ENCODE measurements at places on chromosomes 13 and 19.

DNA sequence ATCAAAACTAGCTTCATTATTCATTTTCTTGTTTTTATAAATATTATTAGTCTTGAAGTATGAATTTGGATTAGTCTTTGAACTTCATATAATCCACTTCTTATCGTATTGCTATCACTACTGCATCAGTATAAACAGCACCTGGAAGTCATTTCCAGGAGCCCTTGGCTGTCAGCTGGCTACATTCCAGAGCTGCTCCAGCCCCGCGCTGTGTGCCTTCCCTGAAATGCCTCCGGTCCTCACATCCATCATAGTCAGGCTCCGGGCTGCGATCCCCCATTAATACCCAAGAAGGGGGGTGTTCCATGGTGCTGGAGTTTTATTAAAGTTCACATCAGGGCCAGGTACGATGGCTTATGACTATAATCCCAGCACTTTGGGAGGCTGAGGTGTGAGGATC is 124.3 kb upstream of the GJB6 start:
- no peak for DNase-seq

- DNase-seq, result no peak
These were observed 14.4 kb upstream of the RUBCNL start for GRCh38 chr13:46401432-46401831.

DNA sequence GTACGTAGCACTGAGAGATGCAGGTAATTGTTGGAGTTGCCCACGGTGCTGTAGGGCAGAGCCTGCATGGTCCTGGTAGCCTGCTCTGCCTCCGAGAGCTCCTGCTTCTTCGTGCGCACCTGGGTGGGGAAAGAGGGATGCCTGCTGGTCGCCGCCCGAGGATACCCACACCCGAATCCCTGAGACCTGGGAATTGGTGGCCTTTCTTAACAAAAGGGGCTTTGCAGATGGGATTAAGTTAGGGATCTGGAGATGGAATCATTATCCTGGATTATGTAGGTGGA is 9.4 kb downstream of the C3 start:
- DNase-seq, result no peak

DNA sequence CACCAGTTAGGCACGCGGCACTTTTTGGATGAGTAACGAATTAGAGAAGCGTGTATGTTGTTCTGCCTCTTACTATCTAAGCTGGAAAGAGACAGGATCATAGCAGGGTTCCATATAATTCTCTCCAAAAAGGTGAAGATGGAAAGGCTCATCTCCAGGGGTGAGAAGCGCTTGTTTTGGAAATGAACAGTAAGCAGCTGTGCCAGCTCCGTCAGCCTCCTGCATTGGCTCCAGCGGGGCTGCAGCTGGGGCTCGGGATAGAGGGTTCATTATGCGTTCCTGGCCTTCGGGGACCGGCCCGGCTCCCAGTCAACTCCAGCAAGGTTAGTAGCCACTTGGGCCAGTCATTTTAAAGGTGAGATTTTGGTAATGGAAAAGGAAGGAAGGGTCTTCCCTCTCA is 155.5 kb downstream of the COL4A1 start:
- no peak for DNase-seq

- no peak for DNase-seq
These were observed 421.7 kb upstream of the GPC6 start for GRCh38 chr13:92804926-92805325.
